ENCODE measurements at places on chromosomes 4 and X.

- DNase-seq = no peak
These were observed 278.0 kb downstream of the FBXO8 start for GRCh38 chr4:174005422-174005821.

GRCh38 chr4:76836860-76837562, 60.9 kb downstream of the SOWAHB start:
- no peak for DNase-seq

GRCh38 chr4:61527888-61528287, 327.8 kb downstream of the ADGRL3 start:
- no peak for DNase-seq

- DNase-seq = no peak
These were observed 48.8 kb upstream of the GALNT7 start for GRCh38 chr4:173119818-173120217.

DNA sequence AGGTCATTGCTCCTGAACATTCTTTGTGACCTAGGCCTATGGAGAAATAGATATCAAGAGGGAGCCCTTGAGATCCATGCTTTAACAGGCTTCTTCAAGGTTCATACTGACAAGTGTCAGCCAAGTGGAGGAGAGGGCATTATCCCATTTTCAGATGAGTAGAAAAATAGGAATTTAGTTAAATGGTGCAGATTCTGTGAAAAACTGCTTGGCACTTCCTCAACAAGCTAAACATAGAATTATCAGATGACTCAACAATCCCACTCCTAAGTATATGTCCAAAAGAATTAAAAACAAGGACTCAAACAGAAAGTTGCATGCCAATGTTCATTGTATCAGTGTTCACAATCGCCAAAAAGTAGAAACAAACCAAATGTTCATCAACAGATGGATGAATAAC, 43.8 kb upstream of the KCNIP4 start:
- no peak for DNase-seq

- DNase-seq = no peak
These were observed 51.9 kb downstream of the RBM47 start for GRCh38 chr4:40577588-40578253.

- no peak for DNase-seq
These were observed 83.8 kb downstream of the MOSPD2 start for GRCh38 chrX:14956813-14957582.

GRCh38 chr4:18815779-18816173, 794.2 kb upstream of the LCORL start:
- DNase-seq = no peak

All from vagina (tissue), 2 donors.